HT-29 (cell line): ENCODE measurements at places on chromosomes 3 and 15.

- DNase-seq: no peak
Measured at GRCh38 chr15:31353931-31354330, 27.3 kb downstream of the KLF13 start.

GRCh38 chr3:65577843-65578430 lies 460.8 kb downstream of the MAGI1 start:
- no peak for DNase-seq

DNA sequence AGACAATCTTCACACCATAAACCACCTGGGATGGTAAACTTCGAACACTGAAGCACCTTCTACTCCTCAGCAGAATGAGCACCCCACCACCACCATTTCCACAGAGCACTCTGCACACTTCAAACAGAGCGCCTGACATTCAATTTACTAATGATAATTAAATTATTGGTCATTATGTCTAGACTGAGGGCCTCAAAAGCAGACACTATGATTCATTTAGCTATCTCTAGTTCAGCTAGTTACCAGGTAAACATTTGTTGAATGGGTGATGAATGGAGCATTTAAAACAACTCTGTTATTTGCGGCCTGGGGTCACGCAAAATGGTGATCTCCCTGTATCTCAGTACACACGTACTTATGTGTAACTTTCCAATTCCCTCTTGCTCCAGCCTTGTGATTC lies 40.9 kb downstream of the ACAP2 start:
- DNase-seq: no peak

DNA sequence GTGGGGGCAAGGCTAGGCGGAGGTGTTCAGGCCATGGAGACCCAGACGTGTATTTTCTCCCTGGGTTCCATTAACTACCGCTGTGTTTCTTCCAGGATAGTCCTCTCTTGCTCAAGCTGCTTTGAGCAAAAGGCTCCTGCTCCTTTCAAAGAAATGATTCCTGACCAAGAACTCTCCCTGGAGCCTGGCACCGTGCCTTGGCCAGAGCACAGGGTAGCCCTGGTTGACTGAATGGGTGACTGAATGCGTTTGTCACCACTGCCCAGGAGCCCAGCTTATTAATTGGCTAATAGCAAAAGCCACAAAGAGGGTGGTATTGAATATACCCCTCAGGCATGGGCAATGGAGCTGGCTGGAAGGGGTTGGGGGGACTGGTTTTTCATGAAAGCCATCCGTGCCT lies 13.9 kb downstream of the RASGRF1 start:
- no peak for DNase-seq

DNA sequence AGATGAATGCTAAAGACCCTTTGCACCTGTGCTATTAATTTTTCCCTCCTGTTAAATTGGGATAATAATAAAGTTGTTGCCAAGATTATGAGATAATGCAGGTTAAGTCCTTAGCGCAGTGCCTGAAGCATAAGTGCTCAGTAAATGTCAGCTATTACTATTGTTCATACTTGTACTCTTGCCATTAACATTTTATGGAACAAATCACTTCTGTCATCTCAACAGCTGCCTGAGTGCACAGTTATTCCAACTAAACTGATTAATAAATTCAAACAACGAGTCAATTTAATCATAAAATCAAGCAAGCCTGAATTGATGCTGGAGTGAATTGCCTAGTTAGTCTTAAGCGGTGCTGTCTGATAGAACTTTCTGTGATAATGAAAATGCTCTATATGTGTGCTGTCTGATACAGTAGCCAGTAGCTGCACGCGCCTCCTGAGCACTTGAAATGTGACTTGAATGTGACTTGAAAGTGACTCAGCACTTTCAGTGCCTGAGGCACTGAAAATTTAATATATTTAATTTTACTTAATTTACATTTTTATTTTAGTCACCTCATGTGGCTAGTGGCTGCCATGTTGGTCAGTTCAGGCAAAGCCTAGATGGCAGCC lies 198.7 kb upstream of the PFN2 start:
- no peak for DNase-seq

GRCh38 chr15:68583936-68584755 lies 5.4 kb downstream of the CORO2B start:
- no peak for DNase-seq

GRCh38 chr3:100982710-100983109 lies 10.5 kb downstream of the ABI3BP start:
- no peak for DNase-seq

- no peak for DNase-seq
Measured at GRCh38 chr3:14570864-14571263, 30.7 kb upstream of the GRIP2 start.

GRCh38 chr3:27653803-27654558 lies 68.1 kb downstream of the EOMES start:
- DNase-seq: no peak

- no peak for DNase-seq
Measured at GRCh38 chr15:50970524-50970923, 62.0 kb downstream of the AP4E1 start.

- DNase-seq: no peak
Measured at GRCh38 chr15:96746665-96747064, 416.2 kb downstream of the NR2F2 start.

DNA sequence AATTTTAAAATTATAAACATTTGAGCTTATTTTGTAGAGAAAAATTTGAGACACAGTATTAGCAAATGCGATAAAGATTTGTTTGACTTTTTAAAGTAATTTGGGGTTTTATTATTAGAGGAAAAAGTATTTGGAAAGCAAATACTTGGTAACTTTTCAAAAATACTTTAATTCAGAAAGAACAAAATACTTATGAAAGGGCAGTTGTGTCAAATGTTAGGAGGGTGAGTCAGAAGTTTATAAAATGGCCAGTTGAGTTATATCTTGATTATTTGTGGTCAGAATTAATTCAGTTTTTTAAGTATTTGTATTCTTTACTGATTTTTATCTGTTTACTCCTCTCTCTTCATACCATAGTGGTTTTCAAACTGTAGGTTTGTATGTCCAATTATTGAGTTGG lies 12.1 kb downstream of the LACTB start:
- no peak for DNase-seq

- DNase-seq: no peak
Measured at GRCh38 chr3:162015856-162016255, 519.2 kb downstream of the OTOL1 start.

DNA sequence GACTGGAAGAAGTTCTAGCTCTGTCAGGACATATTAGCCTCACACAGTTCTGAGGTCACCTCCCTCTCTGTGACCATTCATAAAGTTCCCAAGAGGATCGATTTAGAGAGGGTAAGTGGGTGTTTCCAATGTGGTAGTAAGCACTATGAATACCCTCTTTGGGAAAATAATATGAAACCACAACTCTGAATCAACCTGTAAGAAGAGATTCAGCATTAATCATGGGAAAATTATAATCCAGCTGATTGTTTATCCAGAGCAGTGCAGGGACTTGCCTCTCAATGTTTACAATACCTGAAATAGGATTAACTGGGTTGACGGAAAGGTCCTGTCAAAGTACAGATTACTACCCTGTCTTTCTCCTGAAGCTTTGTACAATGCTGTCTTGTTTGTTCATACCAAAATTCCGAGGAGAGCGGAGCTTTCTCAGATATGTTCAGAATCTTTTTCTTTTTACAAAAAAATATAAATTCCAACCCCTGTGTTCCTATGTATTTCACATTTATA lies 302.9 kb upstream of the DPPA4 start:
- DNase-seq: no peak

- DNase-seq: no peak
Measured at GRCh38 chr15:78104566-78105475, 12.5 kb downstream of the SH2D7 start.

- DNase-seq: no peak
Measured at GRCh38 chr3:139758654-139759291, 81.0 kb upstream of the NMNAT3 start.
